ENCODE measurements at places on chromosomes 5 and 9. TPM values are rescaled to one million over a fixed set of nuclear protein-coding genes. Genes with fewer than 3 reads are reported as not detected.

MYMK gene
- not detected for total RNA-seq

TSLP gene
- 20.8 TPM for total RNA-seq

FBN2 gene
- 45.1 TPM for total RNA-seq

CARTPT gene
- not detected for total RNA-seq

Measured in fibroblast of the aortic adventitia (primary cell).